ENCODE measurements at places on chromosomes 3 and 15.

DNA sequence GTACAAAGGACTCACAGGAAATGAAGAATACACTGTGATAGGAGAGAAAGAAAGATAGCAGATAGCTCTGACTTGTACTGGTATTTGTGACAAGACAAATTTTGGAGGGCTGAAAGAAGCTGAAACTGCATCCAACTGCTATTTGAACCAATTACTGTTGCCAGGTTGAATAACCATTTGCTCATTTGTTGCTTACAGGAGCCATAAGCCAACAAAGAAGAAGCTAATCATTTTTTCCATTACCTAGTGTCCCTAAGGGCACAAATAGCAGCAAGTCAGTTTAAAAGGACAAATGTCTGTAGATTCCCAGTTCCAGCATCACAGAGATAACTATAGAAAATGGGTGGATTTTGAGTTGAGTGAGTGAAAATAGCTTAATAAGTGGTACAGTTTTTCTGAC, 376.9 kb upstream of the ARPP21 start:
- H3K27me3 ChIP-seq = no peaks in the 10 kb centered on the region

DNA sequence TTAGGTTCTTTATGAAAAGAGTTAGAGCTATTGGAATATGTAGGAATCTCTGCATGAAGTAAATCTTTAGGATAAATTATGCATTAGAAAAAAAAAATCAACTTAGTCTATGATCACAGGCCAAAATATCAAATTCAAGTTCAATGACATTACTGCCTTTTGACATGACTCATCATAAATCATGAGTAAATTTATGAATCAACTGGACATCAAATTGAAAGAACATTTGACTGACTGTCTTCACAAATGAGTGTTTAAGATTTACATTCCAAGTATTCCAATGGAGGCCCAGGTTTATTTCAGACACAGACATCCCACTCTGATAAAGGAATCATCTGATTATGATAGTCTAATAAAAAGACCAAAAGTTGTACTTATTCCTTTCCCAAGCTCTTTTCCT, 192.8 kb upstream of the TTC14 start:
- H3K27ac ChIP-seq = no peak overlapping the region
- no peaks in the 10 kb centered on the region for H3K4me1 ChIP-seq
- H3K27me3 ChIP-seq = no peaks in the 10 kb centered on the region
- no peak overlapping the region for H3K4me3 ChIP-seq
- DNase-seq = no peak
- no peaks in the 10 kb centered on the region for H3K36me3 ChIP-seq

DNA sequence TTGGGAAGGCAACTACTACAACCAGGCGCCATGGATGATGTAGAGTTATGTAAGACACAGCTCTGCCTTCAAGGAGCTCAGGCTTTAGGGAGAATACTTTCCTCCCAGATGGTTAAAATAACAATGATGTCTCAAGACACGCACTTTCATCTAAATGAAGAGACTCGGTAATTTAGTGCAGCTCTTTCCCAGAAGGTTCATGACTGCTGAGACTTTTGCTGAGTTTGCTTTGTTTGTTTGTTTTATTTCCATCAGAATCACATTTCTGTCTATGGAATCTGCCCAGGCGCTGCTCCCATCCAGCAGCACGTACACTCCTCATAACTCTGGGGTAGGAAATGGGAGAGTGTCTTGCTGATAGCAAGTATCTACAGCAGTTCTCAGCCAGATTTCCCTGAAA, 33.9 kb upstream of the MEX3B start:
- no peaks in the 10 kb centered on the region for H3K27me3 ChIP-seq
- H3K4me1 ChIP-seq = no peaks in the 10 kb centered on the region
- H3K36me3 ChIP-seq = no peaks in the 10 kb centered on the region
- DNase-seq = no peak

DNA sequence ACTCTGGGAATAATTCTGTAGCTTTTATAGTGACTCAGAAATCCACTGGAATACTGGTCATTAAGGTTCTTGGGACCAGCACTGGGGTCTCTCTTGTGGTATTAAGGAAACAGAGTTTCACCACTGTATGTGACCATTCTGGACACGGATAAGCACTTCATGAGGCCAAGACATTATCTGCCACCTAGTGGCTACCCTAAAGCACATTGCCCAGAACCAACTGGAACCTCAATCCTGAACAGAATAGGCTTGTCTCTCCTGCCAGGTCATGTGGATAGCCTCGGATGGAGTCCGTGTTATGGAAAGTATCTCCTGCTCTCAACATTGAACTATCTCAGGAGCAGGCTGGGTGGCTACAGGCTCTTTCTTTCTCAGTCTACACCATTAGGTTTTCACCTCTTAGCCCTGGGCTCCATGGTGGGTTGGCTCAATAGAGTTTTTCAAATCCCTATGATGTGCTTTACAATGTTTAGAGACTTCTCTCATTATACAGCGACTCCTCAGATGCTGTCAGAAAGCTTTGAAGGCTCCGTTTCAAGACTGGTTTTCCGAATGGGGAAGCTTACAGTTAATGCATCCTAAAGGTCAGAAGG, 167.6 kb upstream of the ST8SIA2 start:
- H3K36me3 ChIP-seq = no peaks in the 10 kb centered on the region
- H3K4me1 ChIP-seq = no peaks in the 10 kb centered on the region
- no peak overlapping the region for H3K4me3 ChIP-seq
- H3K27ac ChIP-seq = no peak overlapping the region
- peak; percentile 78 for DNase-seq

- no peaks in the 10 kb centered on the region for H3K36me3 ChIP-seq
- no peaks in the 10 kb centered on the region for H3K27me3 ChIP-seq
- no peak overlapping the region for H3K4me3 ChIP-seq
- no peaks in the 10 kb centered on the region for H3K4me1 ChIP-seq
- H3K27ac ChIP-seq = no peak overlapping the region
Observed at GRCh38 chr3:110393941-110394340, 677.7 kb upstream of the NECTIN3 start.
